Kidney tubule cell (primary cell): ENCODE measurements at places on chromosomes 11 and 22.

GRCh38 chr11:93287434-93287833, 43.1 kb upstream of the DEUP1 start:
- DNase-seq, result peak; percentile 84

DNA sequence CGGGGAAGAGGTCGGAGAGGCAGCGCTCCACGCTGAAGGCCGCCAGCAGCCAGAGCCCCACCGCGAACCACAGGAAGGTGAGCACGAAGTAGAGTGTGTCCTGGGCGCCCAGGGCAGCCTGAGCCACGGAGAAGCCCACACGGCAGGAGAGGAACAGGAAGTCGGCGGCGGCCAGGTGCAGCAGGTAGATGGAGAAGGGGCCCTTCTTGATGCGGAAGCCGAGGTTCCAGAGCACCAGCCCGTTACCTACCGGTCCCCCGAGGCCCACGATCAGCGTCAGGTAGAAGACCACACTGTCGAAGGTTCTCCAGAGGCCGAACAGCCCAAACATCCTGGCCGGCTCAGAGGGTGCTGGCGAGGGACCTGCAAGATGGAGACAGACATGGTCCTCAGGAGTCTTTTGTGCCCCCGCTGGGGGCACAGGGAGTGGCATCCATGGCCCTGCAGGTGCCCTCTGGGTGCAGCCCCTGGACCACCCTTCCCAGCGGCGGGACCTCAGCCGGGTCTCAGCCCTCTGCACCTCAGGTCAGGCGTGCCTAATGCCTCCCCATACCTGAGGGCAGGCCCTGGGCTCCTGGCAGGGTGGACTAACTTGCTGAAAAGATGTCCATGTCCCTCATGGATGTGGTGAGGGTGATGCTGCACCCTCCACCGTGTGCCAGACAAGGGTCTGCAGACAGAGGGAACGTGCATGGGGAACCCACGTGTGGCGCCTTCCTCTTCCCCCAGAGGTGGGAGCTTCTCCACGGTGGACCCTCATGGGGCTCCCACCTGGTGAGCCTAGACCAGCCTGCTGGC, at the start of gene MRGPRG:
Gene MRGPRG, minus strand, starts transcription at position 331 of the 798 bp plus-strand sequence. Its CDS starts 0 bp downstream, at position 331.
- DNase-seq, result no peak

DNA sequence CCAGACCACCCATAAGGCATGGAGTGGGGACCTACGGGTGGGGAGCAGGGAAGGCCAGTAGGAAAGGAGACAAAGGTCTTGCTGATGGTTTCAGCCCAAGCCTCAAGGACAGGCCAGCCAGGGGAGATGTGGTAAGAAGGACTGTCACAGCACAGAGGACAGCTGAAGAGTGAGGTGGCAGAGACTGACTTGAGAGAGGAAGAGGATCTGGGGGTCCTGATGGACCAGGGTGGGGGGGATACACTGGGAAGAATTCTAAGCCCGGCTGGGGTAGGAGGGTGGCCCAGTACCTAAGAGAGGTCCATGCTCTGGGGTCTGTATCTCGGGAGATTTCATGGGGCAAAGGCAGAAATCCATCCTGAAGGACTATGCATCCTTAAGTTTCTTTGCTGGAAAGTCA, 66.1 kb upstream of the THY1 start:
- DNase-seq, result no peak

DNA sequence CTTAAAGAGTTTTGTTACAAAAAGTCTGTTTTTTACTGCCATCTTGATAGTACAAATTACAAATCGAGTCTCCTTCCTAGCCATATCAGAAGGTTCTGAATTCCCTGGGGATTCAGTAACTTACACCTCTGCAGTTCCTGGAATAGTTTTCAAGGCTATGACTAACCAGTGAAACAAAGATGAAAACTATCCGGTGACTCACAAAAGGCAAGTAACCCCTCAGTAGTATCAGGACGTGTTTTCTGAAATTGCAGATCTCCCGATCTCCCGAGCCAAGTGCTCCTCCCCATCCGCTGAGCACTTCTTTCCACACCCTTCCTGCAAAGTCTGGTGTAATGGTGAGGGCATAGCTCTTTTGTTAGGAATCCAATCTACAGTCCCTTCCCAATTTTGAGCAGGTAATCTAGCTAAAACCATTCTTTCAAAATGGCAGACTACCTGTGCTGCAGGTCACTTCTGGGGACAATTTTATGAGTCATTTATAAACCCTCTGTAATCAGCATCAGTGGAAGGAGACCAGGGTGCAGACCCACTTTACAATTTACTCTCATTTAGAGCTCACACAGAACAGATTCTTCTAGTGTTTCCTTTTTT, 7.7 kb downstream of the E2F8 start:
- peak; percentile 88 for DNase-seq

- no peak for DNase-seq
These were observed 20.0 kb downstream of the GUCY1A2 start for GRCh38 chr11:106998116-106998915.

- DNase-seq, result no peak
These were observed 64.1 kb upstream of the CLTCL1 start for GRCh38 chr22:19355413-19356157.

GRCh38 chr11:69818603-69819441, at the start of gene FGF3:
Gene FGF3 (minus strand): TSS chr11:69819416. CDS start chr11:69818933, 483 bp downstream.
- DNase-seq, result no peak

DNA sequence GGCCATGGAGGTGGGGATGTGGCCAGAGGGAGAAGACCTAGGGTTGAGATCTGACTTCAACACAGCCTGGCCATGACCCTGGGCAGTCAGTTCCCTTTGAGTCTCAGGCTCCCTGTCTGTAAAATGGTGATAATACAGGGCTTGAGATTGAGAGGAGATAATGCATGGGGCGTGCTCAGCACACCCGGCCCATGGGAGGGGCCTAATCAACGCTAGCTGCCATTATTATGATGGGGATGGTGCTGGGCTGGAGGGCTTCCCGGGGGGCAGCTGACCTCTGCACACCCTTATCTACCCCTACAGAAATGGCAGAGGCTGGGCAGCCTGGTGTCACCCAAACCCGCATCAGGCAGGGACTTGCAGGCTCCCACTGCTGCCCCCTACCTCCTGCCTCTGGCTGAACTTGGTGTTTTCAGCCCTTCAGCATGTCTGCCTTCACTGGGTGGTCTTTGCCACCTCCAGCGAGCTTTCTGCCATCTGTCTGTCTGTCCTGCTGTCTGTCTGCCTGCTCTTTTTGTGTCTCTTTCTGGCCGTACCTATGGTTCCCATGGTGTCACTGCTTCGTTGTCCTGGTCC, 84.5 kb downstream of the CACNA1I start:
- DNase-seq, result no peak

- no peak for DNase-seq
These were observed 17.6 kb downstream of the INCENP start for GRCh38 chr11:62141111-62142042.

DNA sequence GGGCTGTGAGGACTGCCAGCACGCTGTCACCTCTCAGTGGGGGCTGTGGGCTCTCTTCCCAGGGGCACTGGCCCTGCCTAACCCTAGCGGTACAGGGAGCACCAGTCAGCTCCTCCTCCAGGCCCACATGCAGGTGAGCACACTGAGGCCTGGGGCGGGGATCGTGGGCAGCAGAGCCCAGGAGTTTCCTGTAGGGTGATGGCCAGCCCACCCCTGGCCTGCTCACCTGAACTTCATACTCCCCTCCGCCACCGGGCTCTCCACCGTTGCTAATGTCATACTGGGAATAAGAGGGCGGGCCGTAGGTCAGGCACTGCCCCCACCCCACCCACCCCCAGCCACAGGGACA, 10.0 kb upstream of the TREH start:
- no peak for DNase-seq

- peak; percentile 37 for DNase-seq
These were observed 134.1 kb downstream of the GRIK4 start for GRCh38 chr11:120645639-120646038.

- no peak for DNase-seq
These were observed 42.6 kb upstream of the LMO2 start for GRCh38 chr11:33934450-33934849.

GRCh38 chr11:131978351-131978750, 607.9 kb downstream of the NTM start:
- DNase-seq, result peak; percentile 45

DNA sequence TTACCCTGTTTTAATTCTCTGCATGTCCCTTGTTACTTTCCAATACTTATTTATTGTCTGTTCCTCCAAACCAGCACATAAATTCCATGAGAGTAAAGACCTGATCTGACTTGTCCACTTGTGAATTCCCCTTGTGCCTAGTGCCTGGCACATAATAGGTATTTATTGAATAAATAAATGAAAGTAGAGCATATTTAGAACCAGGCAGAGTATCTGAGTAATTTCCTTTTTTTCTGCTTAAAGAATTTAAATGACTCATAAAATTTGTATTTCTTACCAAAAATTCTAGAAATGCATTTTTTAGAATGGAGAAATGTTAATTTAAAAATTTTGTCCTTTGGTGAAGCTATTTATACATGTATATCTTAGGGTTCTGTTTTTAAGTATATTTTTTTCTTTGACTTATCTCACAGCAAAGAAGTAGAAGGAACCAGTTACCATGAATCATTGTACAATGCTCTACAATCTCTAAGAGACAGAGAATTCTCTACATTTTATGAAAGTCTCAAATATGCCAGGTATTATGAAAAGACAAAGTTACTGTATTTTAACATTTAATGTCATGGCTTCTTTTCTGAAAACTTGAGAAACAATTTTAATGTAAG, 96.8 kb downstream of the ATM start:
- DNase-seq, result no peak

- DNase-seq, result no peak
These were observed 110.0 kb upstream of the TENM4 start for GRCh38 chr11:79550809-79551208.

GRCh38 chr22:19058713-19059451, 63.3 kb downstream of the DGCR2 start:
- DNase-seq, result no peak

- no peak for DNase-seq
These were observed 123.6 kb upstream of the CADM1 start for GRCh38 chr11:115627666-115628460.

DNA sequence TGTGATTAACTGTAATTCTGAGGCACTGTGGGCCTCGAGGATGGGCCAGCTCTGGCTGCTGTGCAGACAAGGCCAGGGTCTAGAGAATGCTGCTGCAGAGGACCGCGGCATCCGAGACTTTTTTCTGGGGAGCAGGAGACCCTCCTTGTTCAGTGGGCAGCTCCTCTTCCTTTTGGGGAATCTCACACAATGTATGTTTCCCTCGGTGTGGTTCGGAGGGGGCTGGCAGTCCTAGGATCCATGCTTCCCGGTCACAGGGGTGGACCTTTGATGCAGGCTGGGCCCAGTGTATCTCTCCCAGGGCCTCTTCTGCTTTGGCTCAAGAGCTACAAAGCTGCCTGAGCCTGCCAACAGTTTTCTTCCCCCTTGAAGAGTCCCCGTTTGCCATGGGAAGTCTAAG, 31.5 kb downstream of the MYEOV start:
- DNase-seq, result no peak

DNA sequence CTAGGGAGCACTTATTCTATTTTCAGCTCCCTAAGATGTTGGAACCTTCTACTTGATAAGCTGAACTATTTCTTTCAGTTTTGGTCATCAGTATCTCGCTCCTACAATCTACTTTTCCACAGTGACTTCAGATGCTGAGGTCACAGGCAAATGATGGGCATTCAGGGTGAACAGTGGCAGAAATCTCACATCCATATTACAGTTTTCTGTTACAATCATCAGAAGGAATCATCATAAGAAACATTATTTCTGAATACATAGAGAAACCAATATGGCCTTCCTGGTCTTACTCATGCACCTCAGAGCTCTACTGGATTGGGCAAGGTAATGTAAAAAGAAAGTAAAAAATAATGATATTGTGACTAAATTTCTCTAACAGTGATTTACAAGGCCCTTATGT, 39.4 kb upstream of the DDI1 start:
- DNase-seq, result no peak

DNA sequence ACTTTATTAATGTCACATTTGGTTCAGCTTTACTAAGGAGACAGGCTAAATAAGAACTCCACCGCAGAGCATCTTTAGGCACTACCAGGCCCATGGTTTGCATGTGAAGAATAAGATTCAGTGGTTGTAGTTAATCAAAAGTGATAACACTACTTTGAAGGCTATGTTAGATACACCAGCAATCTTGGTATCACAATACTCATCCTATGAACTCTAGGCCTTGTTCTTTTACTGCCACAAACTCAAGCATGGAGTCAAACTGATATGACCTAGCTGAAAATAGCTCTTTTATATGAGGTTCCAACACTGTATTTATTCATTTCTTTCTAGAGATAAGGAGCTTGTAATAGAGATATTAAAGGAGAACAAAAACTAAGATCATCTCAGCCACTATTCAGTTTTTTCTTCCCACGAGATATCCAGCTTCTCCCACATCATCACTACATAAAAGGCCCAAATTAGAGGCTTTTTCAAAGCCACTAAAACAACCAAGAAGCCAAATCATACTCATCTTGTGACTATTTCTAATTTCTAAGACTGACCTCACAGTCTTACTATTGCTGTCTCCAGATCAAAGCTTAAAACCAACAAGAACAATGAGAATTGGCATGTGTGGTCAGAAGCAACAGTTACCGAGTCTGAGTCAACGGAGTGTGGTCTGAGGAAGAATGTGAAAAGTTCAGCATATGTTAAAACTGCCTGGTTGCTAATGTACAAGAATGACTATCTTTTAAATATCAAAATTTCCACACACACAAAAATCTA, 25.1 kb upstream of the GUCY1A2 start:
- peak; percentile 96 for DNase-seq

GRCh38 chr11:123264431-123264780, 69.4 kb upstream of the CLMP start:
- no peak for DNase-seq

GRCh38 chr11:65954771-65955170, 6.8 kb upstream of the SART1 start:
- no peak for DNase-seq

DNA sequence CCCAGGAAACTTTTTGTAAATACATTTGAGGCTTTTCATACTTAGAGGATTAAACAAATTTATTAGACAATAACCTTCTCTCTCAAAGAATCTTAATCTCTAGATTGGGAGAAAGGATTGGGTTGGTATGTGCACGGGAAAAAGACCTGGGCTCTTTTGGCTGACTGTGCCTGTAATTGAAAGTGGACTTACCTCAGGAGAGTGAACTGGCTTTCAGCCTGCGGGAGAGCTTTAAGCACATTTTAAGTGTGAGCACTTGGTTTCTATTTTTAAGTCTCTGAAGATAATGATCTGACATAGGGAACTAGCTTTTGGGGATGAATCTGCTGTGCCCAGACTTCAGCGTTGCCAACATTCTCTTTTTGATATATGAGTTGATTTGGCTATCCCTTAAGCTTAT, 35.8 kb downstream of the UVRAG start:
- DNase-seq, result no peak
